ENCODE measurements at places on chromosomes 2 and 18.

DNA sequence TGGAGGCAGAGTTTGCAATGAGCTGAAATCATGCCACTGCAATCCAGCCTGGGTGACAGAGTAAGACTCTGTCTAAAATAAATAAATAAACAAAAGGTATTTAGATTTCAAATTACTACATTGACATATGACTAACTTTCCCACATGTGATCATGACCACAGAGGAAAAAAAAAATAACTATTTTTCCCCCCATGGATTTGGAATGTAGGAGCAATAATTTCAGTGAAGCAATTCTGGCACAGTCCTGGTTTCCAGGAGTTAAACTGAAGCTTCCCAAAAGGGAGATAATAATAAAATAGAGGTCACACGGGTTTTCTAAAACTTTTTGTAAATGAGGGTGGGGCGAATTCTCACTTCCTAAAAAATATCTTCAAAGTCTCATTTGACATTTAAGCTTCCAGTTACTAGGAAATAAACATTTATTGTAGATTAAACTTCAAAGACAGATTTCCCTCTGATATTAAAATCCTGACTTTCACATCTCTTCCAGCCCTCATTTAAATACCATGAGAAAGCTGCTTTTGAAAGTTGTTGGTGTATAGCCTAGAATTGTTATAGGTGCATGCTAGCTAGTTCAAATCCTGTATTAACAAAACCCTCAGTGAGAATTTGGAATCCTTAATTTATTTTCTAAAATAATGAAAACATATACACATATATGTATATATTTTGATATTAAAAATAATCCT, 20.7 kb downstream of the SLC19A3 start:
- no peak for DNase-seq

DNA sequence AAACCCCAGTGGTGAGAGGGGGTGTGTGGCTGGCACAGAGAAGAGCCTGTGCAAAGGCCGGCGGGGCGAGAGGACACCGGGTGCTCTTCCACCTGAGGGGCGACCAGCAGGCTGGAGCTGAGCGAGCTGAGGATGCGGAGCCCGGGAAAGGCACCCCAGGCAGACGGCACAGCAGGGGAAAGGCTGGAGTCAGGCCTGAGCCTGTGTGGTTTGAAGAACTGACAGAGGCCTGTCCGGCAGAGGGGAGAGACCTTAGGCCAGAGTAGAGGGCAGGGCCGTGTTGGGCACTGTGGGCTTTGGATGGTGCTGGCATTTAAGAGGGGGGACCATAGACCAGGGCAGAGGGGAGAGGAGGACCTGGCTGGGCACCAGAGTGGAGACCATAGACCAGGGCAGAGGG, 149.8 kb downstream of the RTP5 start:
- DNase-seq, result no peak

DNA sequence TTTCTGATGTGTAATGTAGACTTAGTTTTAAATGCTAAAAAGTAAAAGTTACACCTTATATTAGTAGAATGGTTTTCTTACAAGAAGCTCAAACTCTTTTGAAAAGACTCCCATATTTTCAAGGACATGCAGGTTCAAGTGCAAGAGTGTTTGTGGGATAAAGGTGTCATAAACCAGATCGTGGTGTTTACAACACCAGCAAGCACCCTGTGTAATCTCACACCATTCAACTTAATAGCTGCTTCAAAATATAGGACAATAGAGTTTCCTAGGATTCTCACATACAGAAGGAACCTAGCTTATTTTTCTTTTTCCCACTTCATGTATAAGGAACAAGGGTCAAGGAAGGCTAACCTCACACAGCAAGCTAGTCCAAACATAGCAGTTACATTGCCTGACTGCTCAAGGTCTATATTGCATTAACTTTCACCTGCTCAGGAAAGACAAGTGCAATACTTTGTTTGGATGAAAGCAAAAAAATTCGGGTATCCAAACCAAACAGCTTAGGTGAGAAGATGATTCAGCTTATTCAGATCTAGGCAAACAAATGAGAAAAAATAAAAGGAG, 172.3 kb downstream of the IKZF2 start:
- DNase-seq, result no peak

GRCh38 chr2:197997083-197997541, 192.7 kb downstream of the PLCL1 start:
- no peak for DNase-seq

DNA sequence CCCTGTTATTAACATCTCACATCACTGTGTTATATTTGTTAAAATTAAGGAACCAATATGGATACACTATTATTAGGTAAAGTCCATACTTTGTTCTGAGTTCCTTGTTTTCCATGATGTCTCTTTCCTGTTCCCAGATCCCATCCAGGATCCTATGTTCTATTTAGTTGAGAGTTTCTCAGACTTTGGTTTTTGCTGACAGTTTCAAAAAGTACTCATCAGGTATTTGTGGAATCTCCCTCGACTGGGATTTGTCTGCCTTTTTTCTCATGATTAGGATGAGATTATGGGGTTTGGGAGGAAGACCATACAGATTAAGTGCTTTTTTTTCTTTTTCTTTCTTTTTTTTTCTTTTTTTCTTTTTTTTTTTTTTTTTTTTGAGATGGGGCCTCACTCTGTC, 39.4 kb upstream of the ITM2C start:
- DNase-seq, result no peak

DNA sequence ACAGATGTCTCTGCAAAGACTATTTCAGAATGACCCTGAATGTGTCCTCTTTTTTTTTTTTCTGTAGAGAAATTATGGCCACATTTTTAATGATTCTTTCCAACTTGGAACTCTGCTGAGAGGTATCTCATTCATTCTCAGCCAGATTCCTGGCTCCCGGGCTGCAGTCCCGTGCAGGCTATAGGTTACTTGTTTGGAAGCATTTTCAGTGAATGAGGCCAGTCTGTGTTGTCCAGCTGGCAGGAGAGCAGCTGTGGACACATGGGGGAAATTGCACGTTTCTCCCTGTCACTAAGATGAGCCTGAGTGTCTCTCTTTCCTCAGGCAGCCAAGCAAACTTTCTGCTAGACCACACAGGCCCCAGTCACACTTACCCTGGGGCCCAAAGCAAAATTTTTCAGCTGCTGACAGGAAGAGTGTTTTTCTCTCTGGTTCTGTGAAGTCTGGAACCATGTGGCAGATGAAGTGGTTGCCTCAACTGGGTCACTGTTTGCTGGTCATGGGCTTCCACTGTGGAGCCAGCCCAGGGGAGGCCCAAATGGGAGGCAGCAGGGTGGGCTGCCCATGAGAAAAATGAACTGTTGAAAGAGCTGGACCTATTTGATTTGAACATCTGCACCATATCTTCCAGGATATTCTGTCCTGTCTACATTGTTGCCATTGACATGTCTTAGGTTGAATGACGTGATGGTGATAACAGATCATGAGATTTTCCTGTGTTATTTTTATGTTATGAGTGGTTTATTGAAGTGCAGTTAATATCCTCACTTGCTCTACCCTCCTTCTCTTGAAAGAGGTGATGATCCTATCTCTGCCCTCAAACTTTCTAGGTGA, 431.2 kb downstream of the LPIN1 start:
- no peak for DNase-seq

- DNase-seq, result no peak
These were observed 3.3 kb upstream of the YWHAQ start for GRCh38 chr2:9634133-9634532.

GRCh38 chr2:187466129-187466792, 18.2 kb upstream of the CALCRL start:
- DNase-seq, result no peak

DNA sequence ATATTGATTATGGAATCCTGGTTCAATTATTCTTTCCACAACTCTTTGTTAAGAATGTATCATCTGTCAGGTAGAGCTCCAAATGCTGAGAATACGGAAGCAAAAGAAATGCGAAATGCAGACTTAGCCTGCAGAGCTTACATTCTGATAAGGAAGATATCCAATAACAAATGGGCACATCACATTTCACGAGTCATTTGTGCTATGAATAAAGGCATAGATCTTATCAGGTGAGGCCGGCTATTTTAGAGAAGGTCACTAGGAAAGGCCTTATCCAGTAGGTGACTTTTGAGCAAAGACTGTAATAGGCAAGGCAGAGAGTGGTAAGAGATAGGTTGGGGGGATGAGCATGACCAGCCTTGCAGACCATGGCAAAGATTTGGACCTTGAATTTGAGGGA, 174.3 kb upstream of the SERPINE2 start:
- no peak for DNase-seq

GRCh38 chr2:231300020-231300721, 95.3 kb upstream of the B3GNT7 start:
- DNase-seq, result no peak

- DNase-seq, result no peak
These were observed 10.3 kb upstream of the HOXD1 start for GRCh38 chr2:176178038-176178756.

GRCh38 chr2:218290316-218291261, 1.7 kb downstream of the TMBIM1 start:
- DNase-seq, result no peak

- no peak for DNase-seq
These were observed 95.7 kb downstream of the BIN1 start for GRCh38 chr2:127011231-127011661.

DNA sequence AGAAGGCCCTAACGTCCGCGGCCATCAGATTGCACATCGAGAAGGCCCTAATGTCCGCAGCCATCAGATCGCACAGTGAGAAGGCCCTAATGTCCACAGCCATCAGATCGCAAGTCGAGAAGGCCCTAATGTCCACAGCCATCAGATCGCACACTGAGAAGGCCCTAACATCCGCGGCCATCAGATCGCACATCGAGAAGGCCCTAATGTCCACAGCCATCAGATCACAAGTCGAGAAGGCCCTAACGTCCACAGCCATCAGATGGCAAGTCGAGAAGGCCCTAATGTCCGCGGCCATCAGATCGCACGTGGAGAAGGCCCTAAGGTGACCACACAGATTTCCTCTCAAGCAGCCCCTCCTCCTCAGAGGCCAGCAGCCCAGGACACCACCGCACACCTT, 193.2 kb upstream of the PXDN start:
- DNase-seq, result no peak

Measured in stimulated activated effector memory CD8-positive, alpha-beta T cell treated with anti-CD3 and anti-CD28 coated beads, Interleukin-12 subunit alpha, Interleukin-12 subunit beta, amount 100 ng/mL, for 72 hours (primary cell).